HuH-7 (cell line): ENCODE measurements at places on chromosomes 4 and X.

GRCh38 chrX:69313617-69314290, 148.5 kb upstream of the PJA1 start:
- DNase-seq, result no peak

DNA sequence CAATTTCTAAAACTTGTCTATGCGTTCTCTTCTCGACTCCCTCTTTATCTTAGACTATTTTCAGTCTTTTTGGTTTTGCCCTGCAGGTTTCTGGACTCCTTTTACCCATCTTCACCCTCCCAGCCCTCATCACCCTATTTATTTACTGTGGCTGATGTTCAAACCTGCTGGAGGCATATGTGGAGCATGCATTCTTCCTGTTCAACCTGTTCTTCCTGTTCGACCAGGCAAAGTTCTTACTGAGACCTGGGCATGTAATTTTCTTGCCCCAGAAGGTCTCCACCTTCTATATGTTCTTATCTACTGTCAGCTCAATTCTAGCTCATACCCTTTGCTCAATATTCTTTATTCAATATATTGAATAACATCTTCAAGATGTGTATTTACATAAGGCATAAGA, 69.4 kb upstream of the AGA start:
- no peak for DNase-seq

DNA sequence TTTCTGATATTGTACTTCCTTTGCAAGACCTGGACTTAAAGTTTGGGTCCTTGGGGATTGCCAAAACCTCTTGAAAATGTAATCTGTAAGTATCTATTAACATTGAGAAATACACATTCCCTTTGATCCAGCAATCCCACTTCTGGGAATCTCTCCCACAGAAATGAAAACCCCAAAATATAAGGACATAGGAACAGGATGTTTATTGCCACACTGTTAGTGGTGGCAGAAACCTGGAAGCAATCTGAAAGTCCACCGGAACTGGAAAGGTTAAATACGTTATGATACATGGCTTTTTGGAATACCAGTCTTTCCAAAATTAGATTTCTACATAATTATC, 71.2 kb upstream of the STX18 start:
- no peak for DNase-seq

GRCh38 chr4:122963216-122963615, 40.8 kb upstream of the NUDT6 start:
- peak; percentile 0 for DNase-seq

- no peak for DNase-seq
These were observed 112.1 kb downstream of the TTC29 start for GRCh38 chr4:146833530-146833929.

- DNase-seq, result no peak
These were observed 116.1 kb downstream of the FBXW7 start for GRCh38 chr4:152419809-152420208.

DNA sequence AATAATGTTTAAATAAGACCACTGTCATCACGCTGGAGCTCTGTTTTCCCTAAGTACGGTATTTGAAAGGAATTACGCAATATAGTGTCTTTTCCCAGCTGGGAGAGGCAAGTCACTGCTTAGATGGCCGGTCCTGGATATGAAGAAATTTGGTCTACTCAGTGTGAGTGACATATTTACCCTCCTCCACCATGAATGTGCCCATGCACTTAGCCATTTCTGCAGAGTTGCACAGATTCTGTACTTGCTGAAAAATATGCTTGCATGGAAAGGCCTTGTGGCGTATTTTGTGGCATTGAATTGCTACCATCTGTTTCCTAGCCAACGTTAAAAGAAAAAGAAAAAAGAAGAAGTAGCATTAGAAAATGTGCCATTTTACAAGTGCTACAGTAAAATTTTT, 73.1 kb downstream of the ADGRL3 start:
- DNase-seq, result no peak

- DNase-seq, result no peak
These were observed at the start of gene PWWP3B for GRCh38 chrX:106168107-106168506. Gene PWWP3B, plus strand, starts transcription at chrX:106168305. Its CDS starts 37,128 bp downstream, at chrX:106205433.

GRCh38 chr4:140151699-140152012, 2.3 kb downstream of the MAML3 start:
- peak; percentile 97 for DNase-seq

GRCh38 chrX:124497386-124497785, 151.0 kb downstream of the SH2D1A start:
- DNase-seq, result no peak

DNA sequence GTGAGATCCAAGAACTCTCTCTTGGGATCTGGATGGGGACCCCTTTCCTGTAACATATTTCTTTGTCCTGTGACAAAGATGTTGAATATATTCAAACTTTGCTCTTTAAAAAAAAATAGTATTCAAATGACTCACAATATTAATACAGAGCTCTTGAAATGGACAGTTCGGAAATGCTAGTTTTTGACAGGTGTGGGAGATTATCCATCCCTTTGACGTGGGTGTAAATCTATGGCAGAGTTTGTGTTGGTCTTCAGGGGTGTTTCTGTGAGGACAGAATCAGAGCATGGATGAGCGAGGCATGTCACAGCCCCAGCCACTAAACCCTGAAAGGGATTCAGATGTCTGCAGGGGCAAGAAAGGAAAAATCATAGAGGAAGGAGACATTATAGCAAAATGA, 25.8 kb downstream of the TENM3 start:
- no peak for DNase-seq

DNA sequence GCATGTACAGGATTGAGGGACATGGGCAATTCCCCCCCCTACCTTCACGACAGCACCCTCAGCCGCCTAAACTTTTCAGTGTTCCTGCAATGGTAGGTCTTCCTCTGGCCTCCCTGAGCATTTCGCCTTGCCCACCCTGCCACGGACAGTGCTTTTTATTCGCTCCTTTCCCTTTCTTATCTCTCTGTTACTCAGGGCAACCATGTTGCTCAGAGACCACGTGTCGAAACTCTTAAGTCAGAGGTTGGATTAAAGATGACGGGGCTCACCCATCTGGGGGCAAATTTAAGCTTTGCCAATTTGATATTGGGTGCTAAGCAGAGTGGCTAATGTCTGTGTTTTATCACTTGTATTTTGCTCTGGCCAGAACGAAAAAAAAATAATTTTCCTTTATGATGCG, 20.4 kb downstream of the TENM3 start:
- no peak for DNase-seq

- no peak for DNase-seq
These were observed 331.4 kb downstream of the RAPGEF2 start for GRCh38 chr4:159434114-159434870.

- no peak for DNase-seq
These were observed 1447.0 kb downstream of the C4orf33 start for GRCh38 chr4:130542953-130543352.

DNA sequence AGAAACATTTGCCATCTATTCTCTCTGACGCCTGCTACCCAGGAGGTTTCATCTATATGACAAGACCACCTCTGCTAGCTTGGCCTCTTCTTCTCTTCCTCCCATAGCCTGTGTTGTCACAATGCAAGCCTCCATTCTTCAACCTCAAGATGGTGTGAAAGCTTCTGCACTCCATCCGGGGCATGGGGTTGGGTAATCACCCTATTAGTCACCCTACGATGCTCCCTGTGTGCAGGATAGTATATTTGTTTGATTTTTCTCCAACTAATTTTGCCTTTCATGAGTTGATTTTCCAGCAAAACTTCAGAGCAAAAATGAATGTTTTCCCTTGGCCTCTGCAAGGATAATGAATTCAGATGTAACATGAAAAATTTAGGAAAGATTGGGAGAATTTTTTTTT, 128.0 kb upstream of the STS start:
- no peak for DNase-seq

GRCh38 chr4:185209031-185209851, at the start of gene SNX25:
Gene SNX25, plus strand, starts transcription at chr4:185209598. Its CDS starts 229 bp downstream, at chr4:185209827.
- peak; percentile 31 for DNase-seq

- DNase-seq, result peak; percentile 9
These were observed 25.5 kb upstream of the MORC4 start for GRCh38 chrX:107025545-107025944.

DNA sequence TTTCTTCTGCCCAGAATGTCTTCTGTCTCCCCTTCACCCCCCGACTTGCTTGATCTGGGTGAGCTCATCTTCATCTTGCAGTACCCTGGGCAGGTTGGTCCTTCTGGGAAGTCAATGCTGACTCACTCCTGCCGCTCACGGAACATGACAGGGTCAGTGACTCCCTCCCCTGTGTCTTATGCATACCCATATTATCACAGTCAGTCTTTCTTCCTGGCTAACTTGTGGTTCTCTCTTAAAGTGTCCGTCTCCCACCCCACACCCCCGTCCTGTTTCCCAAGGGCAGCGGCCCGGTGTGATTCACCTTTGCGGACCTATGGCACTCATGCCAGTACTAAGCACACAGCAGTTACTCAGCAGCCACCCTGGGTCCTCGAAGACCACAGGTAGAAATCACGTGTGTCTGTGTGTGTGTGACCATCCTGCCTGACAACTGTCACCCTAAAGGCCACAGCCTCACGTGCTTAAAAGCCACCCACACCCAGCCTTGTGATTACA, 17.7 kb downstream of the IQSEC2 start:
- DNase-seq, result no peak

DNA sequence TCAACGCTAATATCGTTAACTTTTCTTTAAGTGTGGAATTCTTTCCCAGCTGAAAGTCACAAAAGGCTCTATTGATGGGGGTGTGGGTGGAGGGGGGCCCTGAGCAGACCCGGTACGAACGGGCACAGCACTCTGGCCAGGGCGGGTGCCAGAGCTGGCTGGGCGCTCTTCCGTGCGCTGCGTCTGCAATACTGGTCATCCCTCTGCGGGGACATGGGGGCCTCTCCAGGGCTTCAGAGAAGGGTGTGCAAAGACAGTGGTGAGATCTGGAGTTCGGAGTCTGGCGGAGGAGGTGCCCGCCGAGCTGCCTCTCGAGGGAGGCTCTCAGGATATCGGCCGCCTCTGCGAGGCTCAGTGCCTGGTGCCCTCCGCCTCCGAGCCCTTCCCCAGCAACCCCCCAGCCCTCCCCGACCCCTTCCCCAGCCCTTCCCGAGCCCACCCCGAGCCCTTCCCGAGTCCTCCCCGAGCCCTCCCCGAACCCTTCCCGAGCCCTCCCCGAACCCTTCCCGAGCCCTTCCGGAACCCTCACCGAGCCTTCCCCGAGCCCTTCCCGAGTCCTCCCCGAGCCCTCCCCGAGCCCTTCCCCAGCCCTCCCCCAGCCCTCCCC, 34.3 kb downstream of the FGFRL1 start:
- no peak for DNase-seq

GRCh38 chr4:121156822-121157769, 7.0 kb downstream of the TNIP3 start:
- DNase-seq, result peak; percentile 13

GRCh38 chrX:150773634-150774033, 80.4 kb downstream of the MTMR1 start:
- DNase-seq, result no peak

DNA sequence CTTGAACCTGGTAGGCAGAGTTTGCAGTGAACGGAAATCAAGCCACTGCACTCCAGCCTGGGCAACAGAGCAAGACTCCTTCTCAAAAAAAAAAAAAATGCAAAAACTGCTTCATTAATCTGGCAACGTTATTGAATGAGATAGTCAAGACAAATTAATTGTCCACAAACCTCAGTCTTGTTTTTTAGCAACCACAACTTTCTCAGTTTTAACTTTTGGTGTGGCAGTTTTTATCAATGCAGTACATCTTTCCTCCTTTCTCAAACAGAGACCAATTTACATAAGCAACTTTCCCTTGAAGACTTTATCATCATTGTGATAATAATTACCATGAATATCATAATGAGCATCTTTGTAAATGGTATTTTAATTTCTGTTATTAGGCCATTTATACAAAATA, 61.7 kb upstream of the GALNTL6 start:
- no peak for DNase-seq
